Fibroblast of lung (primary cell): ENCODE measurements at places on chromosomes 11 and 22.
A peak's percentile ranks its signal among the peaks of the same experiment; 100 is the strongest.

GRCh38 chr11:84899740-84900139, 727.4 kb downstream of the DLG2 start:
- peak; percentile 61 for DNase-seq

- no peak for DNase-seq
Observed at GRCh38 chr11:77316733-77317342, 15.4 kb upstream of the GDPD4 start.

DNA sequence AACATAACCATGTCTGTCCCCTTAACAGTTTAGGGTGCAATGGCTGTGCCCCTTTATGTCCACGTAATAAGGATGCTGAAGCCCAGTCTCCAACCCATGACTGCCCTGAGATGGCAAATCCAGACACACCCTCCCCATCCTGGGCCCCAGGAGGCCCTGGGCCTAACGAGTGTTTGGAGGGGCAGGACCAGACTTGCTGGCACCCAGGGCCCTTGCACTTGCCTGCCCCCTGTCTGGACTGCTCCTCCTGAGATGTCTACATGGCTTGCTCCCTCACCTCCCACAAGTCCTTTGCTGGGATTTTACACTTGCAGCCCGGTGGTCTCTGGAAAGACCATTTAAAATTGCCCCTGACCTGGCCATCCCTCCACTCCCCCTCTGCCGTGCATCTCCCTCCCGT, 132.2 kb upstream of the NECTIN1 start:
- no peak for DNase-seq

DNA sequence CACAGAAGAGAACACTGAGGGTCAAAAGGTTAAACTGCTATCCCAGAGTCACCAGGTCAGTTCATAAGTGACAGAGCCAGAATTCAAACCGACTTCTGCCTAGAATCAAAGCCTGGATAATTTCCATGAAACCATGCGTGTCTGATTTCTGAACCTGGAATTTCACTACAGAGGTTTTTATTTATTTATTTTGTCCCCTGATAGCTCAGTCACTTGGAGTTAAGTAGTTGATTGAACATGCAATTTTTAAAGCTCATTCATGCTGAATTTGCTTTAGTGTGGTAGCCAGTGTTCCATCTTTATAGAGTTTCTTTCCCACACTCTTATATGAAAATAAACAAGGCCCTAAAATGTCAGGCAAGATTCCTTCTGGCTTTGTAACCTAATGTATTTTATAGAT, 93.2 kb downstream of the NAV2 start:
- peak; percentile 36 for DNase-seq

GRCh38 chr11:15101072-15101709, 13.5 kb upstream of the INSC start:
- peak; percentile 51 for DNase-seq

DNA sequence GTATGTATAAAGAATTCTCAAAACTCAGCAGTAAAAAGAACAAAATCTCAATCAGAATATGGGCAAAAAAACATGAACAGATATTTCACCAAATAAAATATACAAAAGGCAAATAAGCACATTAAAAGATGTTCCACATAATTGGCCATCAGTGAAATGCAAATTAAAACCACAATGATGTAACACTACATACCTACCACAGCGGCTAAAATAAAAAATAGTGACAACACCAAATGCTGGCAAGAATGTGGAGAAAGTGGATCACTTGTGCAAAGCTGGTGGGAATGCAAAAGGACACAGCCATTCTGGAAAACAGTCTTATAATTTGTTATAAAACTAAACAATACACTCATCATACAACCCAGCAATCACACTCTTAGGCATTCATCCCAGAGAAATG, 38.3 kb upstream of the ACER3 start:
- no peak for DNase-seq

DNA sequence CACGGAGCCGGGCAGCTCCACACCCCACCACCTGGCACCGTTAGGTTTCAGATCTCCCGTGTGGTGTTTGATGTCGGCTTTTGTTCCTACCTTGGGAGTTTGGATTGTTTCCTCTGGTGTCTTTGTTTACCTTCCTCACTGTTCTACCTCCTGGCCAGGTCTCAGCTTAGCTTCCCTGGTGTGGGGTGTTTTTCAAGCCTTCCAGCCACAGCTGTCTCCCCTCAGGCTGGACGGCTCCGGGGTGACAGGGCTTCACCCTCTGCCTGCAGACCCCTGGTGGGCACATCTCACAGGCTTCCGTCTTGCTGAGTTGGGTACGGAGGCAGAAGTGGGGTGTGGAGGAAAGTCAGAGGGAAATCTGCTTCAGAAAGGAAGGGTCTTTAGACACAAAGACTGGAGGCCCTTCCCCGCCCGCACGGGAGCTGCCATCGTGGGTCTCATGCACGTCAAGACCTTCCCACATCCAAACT, 59.6 kb upstream of the EMID1 start:
- no peak for DNase-seq

- DNase-seq: peak; percentile 11
Observed at GRCh38 chr22:45154383-45154782, 9.3 kb upstream of the NUP50 start.

- no peak for DNase-seq
Observed at GRCh38 chr11:119599864-119600541, 129.0 kb downstream of the NECTIN1 start.

DNA sequence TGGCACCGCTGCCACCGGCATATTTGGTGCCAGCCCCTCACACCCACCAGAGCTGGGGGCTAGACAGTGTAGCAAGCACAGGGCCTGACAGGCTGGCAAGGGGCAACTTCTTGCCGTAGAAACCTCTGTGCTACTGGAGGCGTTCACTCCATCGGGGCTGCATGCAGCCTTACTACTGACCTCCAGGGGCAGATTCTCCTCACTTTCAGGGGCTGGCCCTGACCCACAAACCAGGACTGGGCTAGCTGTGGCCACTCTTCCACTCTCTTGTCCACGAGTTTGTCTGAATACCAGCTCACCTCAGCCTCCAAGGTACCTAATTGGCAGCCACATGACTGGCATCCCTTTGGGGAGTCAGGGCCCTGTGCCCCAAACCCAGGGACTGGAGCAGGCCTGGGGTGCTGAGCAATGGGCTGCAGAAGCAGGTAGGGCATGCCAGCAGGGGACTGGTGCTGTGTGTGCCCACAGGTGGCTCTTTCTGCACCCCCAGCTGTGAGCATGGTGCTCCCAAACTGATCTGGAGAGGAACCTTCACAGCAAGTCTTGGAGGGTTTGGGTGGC, 2.1 kb upstream of the LMO1 start:
- no peak for DNase-seq

GRCh38 chr11:120389693-120390584, 53.7 kb downstream of the ARHGEF12 start:
- DNase-seq: no peak

GRCh38 chr22:22728382-22728781, 84.0 kb downstream of the GGTLC2 start:
- no peak for DNase-seq

DNA sequence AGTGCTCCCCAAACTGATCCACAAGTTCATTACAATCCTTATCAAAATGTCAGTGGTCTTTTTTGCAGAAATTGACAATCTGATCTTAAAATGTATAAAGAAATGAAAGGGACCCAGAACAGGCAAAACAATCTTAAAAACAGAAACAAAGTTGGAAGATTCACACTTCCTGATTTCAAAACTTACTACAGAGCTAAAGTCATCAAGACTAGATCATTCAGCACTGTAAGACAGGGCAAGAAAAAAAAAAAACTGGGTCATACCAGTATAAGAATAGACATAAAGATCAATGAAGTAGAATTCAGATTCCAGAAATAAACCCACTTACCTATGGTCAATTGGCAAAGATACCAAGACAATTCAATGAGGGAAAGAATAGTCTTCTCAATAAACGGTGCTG, 4.5 kb upstream of the STK33 start:
- no peak for DNase-seq

- no peak for DNase-seq
Observed at GRCh38 chr11:72303179-72303578, 59.2 kb upstream of the PHOX2A start.

DNA sequence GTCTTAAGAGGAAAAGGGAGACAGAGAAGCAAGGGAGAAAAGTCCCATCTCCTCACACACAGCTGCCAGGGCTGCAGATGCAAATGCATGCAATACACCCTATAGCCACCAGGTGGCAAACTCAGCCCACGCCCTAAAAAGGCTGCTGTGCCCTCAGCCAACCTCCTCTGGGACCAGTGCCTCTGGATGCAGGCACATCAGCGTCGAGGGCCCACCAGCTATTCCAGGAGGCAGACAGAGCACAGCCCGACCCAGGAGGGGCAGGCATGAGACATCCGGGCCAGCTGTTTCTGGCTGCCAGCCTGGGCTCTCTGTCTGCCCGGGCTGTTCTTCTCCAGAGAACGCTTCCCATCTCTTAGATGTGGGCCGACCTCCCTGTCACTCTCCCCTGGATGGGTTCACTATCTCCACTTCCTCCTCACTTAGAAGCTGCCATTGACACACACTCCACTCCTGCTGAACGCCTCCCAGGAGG, 39.7 kb downstream of the TPBGL start:
- peak; percentile 42 for DNase-seq

GRCh38 chr11:86511086-86511551, 136.4 kb downstream of the CCDC81 start:
- peak; percentile 82 for DNase-seq

- DNase-seq: peak; percentile 69
Observed at GRCh38 chr11:66934950-66935779, 23.0 kb downstream of the PC start.

- DNase-seq: no peak
Observed at GRCh38 chr22:24002851-24003250, 2.4 kb downstream of the GSTT4 start.

DNA sequence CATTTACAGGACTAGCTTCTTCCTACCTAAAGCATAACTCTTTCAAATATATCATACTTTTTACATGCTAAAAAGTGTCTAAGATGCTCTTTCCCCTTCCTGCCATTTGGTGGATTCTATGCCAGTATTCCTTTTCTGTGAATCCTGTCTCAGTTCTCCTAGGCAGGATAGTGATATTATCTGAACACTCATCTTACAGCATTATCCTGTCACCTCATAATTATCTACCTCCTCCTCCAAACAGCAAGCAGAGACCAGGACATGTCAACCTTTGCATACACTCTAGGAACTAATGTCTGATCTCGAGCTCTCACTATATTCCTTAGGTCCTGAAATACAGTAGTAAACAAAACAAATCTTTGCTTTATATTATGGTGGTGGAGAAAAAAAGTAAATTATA, 275.5 kb downstream of the FAM181B start:
- no peak for DNase-seq

DNA sequence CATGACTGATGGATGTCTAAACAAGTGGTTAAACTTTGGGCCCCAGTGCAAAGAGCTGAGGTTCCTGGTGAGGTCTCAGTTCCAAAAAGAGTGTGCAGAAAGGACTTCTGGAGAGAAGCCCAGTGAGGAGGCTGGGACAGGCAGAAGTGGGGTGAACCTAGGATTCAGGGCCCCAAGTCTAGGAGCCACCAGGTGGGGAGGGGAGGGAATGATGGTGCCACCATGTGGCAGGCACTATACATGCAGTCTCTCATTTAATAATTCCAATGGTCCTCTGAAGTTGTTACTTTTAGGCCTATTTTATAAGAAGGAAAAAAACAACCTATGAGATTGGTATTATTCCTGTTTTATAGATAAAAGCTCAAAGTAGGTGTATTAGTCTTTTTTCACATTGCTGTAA, 102.0 kb downstream of the INSC start:
- no peak for DNase-seq

- DNase-seq: no peak
Observed at GRCh38 chr11:74535371-74536160, 42.0 kb upstream of the LIPT2 start.
